Nasal cavity respiratory epithelium epithelial cell of viscerocranial mucosa (primary cell): ENCODE measurements at places on chromosomes 2 and 18. TPM values are rescaled to one million over a fixed set of nuclear protein-coding genes. Genes with fewer than 3 reads are reported as not detected.

Gene CYP27A1
- total RNA-seq = 0.34 and 0.64 TPM in 2 replicates

Gene LRP2
- under 0.01 TPM in 1 of 2 replicates, not detected in the other for total RNA-seq

Gene ELP2
- 92.6 and 99.8 TPM in 2 replicates for total RNA-seq

Gene NOL4
- total RNA-seq = not detected in 2 replicates

Gene ALLC
- not detected in 2 replicates for total RNA-seq

Gene VWC2L
- total RNA-seq = 0.07 TPM in 1 of 2 replicates, not detected in the other

Gene PDE1A
- total RNA-seq = 0.21 and 0.34 TPM in 2 replicates

Gene HOXD10
- not detected in 2 replicates for total RNA-seq
